NCI-H2029 (cell line): ENCODE measurements at places on chromosomes 1 and 21.

DNA sequence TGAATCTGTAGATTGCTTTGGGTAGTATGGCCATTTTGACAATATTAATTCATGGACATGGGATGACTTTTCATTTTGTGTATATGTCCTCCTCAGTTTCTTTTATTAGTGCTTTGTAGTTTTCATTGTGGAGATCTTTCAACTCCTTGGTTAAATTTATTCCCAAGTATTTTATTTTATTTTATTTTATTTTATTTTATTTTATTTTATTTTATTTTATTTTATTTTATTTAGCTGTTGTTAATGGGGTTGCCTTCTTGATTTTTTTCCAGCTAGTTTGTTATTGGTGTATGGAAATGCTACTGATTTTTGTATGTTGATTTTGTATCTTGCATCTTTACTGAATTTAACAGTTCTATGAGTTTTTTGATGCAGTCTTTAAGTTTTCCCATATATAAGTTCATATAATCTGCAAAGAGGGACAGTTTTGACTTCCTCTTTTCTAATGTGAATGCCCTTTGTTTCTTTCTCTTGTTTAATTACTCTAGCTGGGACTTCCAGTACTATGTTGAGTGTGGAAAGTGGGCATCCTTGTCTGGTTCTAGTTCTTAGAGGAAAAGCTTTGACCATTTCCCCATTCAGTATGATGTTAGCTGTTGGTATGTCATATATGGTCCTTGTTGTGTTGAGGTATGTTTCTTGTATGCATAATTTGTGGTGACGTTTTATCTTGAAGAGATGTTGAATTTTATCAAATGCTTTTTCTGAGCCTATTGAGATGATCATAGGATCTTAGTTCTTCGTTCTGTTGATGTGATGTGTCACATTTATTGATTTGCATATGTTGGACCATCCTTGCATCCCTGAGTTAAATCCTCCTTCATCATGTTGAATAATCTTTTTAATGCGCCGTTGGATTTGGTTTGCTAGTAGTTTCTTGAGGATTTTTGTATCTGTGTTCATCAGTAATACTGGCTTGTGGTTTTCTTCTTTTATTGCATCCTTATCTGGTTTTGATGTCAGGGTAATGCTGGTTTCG, 14.3 kb downstream of the CEPT1 start:
- DNase-seq: no peak

DNA sequence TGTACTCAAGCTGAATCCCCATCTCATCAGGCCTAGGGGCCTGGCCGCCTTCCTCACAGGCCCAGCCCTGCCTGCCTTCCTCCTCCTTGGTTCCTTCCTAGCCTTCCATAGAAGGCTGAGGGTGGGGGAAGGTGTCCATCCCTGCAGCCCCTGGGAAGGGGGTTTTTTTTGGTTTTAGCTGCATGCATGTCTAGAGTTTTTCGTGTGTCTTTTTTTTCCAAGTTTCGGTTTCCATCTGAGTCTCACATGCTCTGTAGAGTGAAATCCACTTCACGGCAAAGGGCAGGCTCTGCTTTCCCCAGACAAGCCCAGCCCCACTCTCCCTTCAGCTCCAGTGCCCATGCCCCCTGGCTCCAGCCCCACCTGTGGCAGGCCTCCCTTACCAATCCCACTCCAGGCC, 32.1 kb downstream of the GRHL3 start:
- no peak for DNase-seq

- DNase-seq: no peak
These were observed 1.5 kb downstream of the LSS start for GRCh38 chr21:46226920-46227599.

GRCh38 chr1:1510912-1511532, 940 bp upstream of the ATAD3A start:
- DNase-seq: peak; percentile 67

- DNase-seq: no peak
These were observed 74.8 kb upstream of the ATP1B1 start for GRCh38 chr1:169031566-169032224.

DNA sequence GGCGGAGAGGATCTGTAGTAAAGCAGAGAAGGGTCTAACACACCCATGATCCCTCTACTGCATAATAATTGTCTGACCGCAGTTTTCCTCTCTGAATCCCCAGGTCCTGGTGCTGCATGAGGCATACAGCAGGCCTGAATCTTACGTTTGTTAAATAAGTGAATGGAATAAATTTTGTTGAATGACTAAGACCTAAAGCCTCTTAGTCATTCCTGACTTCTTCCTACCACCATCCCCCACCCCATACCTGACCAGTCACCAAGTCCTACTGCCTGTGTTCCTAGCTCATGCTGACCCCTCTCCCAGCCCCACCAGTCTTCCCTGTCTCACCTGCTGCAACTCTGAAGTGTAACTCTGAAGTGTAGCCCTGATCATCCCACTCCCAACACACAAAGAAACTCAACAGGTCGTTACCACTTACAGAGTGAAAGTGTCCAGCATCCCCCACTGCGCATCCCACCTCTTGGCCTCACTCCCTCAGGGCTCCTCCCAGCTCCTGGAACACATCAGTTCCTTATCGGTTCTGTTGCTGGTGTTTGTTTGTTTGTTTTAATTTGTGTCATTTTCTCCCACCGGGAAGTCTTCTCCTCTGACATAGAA, 9.7 kb downstream of the GJA5 start:
- DNase-seq: no peak

GRCh38 chr21:27257908-27258556, 291.1 kb upstream of the ADAMTS5 start:
- DNase-seq: no peak

- DNase-seq: no peak
These were observed 106.7 kb downstream of the MIS18A start for GRCh38 chr21:32172106-32172505.

- DNase-seq: peak; percentile 75
These were observed 671 bp downstream of the OMA1 start for GRCh38 chr1:58545591-58546519.
